ENCODE measurements at places on chromosomes 6 and 20. TPM values are rescaled to one million over a fixed set of nuclear protein-coding genes. Genes with fewer than 3 reads are reported as not detected.

Gene CD24
- not detected for total RNA-seq

Gene UBE2C
- 108 TPM for total RNA-seq

Gene PPP1R3G
- 0.33 TPM for total RNA-seq

Gene PRIM2
- 21.7 TPM for total RNA-seq

Gene TENT5A
- 8.0 TPM for total RNA-seq

Gene MLIP
- total RNA-seq = 6.1 TPM

Gene BPIFB4
- total RNA-seq = not detected

Gene SLC17A9
- total RNA-seq = 13.1 TPM

Gene COL9A1
- not detected for total RNA-seq

Gene KIAA1755
- not detected for total RNA-seq

Gene DBNDD2
- 9.7 TPM for total RNA-seq

Gene RNF217
- 7.3 TPM for total RNA-seq

Gene POU5F1
- total RNA-seq = not detected

Gene RWDD1
- 41.1 TPM for total RNA-seq

Gene SLC22A16
- not detected for total RNA-seq

Gene HLA-DRA
- not detected for total RNA-seq

Gene SASH1
- 67.7 TPM for total RNA-seq

Gene WFDC12
- total RNA-seq = not detected

Gene GTSF1L
- total RNA-seq = not detected

Gene MCCD1
- not detected for total RNA-seq

Gene IL17F
- not detected for total RNA-seq

Gene HLA-DOB
- total RNA-seq = 0.10 TPM

Gene TBPL1
- 29.3 TPM for total RNA-seq

Gene PMEPA1
- total RNA-seq = 0.73 TPM

Gene FERMT1
- 4.0 TPM for total RNA-seq

Gene SLC44A4
- 0.33 TPM for total RNA-seq

Gene FAM83C
- total RNA-seq = not detected

Gene CLDN20
- total RNA-seq = not detected
